ENCODE measurements at places on chromosomes 3 and 15. TPM values are rescaled to one million over a fixed set of nuclear protein-coding genes. Genes with fewer than 3 reads are reported as not detected.

GRCh38 chr15:101267320-101268104 is 9.8 kb downstream of the SELENOS start:
- no peak for DNase-seq

GRCh38 chr3:48268936-48269561 is 28.1 kb downstream of the ZNF589 start:
- no peak for DNase-seq

GRCh38 chr15:63202861-63203260 is 13.5 kb downstream of the RAB8B start:
- DNase-seq = no peak

DNA sequence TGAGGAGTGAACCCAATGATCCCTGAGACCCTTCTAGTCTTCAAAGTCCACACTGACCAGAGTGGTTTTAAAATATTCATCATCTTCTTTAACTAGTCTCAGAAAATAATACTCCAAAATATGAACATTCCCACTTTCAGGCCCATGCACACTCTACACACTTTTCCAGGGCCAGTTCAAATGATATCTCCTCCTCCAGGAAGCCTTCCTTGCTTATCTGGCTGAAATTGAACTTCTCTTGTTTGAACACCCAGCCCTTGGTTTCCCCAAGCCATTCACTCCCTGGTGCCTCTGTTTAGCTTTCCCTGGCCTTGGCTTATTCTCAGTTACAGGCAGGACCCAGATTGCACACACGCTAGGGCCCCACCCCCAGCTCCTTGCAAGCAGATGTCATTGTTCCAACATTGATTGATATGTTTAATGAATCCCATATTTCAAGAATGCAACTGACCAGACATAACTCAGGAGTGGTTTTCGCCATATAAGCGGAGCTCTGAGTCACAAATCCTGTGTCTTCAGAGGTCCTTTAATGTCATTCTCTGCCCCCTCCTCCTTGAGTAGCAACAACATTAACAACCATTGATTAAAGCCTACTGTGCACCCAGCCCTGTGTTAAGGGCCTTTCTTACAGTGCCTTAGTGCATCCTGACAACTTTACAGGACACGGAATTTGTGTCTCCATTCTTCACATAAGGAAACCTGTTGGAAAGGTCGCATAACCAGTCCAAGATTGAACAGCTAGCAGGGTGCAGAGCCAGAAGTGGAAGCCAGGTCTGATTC is 2.1 kb downstream of the ITGA11 start:
- no peak for DNase-seq

GRCh38 chr15:77455696-77456321 is 35.1 kb downstream of the HMG20A start:
- DNase-seq = no peak

DNA sequence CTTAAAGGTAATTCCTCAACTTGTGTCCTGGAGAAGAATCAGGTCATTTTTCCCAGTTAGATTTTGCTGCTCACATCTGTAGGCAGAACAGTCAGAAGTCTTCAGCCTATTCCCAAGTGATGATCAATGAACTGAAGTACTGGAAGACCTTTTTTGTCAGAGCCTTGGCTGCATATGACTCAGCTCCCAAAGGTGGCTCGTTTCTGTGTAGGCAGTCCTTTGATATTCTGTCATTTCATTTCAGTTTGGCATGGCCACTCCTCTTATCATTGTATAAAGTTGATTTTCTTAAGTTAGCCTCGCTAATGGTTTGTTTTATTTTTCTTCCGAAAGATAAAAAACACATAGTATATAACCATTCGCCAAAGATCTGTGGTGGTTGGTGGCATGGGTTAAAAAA is 90.7 kb downstream of the KLHL25 start:
- DNase-seq = no peak

DNA sequence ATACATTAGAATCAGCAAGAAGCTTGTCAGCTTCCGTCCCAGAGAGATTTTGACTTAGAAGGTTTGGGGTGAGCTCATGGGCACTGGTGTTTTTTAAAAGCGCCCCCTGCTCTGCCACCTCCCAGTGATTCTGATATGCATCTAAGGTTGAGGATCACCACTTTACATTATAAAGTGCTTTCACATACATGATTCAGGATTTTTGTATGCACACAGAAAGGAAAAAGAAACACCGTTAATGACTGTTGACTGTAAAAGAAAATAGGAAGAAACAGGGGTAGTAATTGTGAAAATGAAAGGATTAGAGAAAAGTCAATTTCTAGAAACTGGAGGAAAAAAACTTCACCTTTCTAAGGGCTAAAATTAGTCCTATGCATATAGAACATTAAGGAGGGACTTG is 104.9 kb upstream of the ZBED2 start:
- no peak for DNase-seq

DNA sequence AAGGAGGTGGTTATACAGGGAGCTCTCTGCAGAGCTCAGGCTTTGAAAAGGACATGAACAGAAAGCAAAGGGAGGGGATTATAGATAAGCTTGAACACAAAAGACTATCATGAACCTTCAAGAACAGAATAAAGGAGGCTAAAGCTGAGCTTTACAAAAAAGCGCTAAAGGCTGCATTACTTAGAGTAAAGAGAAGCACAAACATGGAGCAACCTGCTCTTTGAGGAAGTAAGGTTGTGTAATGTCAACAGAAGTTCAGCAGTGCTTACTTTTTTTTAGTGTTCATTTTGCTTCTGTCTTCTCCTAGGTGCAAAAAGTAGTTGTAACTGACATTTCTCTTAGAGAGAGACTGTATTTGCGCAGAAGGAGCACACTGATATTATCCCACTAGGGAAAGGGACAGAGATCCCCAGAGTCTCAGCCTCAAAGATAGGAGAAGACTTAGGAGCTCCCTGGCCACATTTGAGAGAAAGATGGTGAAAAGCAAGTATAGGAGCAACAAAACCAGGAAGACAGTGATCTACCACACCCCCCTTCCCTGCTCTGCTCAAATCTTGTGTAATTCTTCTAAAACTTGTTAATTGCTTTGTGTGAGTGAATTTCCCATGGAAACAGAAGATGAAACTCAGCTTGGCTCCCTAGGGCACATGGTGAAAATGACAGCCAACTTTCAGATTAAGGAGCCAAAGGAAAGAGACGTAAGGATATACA is 54.7 kb downstream of the QTRT2 start:
- DNase-seq = no peak

DNA sequence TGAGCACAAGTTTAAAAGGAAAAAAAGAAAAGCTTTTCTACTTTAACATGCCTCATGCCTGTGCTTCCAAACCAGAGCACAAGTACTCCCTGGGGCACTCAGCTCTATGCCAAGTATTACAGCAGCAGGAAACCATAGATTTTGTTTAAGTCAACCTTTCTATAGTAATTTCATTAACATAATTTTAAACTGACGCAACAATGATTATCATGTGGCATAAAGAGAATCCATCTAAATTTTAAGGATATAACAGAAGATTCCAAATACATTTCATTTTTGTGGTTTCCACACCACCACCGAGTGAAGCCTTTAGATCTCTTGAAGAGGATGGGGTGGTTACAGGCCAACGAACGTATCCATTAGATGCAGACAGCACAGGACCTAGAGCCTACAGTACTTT is 112.1 kb downstream of the TNIK start:
- DNase-seq = no peak

DNA sequence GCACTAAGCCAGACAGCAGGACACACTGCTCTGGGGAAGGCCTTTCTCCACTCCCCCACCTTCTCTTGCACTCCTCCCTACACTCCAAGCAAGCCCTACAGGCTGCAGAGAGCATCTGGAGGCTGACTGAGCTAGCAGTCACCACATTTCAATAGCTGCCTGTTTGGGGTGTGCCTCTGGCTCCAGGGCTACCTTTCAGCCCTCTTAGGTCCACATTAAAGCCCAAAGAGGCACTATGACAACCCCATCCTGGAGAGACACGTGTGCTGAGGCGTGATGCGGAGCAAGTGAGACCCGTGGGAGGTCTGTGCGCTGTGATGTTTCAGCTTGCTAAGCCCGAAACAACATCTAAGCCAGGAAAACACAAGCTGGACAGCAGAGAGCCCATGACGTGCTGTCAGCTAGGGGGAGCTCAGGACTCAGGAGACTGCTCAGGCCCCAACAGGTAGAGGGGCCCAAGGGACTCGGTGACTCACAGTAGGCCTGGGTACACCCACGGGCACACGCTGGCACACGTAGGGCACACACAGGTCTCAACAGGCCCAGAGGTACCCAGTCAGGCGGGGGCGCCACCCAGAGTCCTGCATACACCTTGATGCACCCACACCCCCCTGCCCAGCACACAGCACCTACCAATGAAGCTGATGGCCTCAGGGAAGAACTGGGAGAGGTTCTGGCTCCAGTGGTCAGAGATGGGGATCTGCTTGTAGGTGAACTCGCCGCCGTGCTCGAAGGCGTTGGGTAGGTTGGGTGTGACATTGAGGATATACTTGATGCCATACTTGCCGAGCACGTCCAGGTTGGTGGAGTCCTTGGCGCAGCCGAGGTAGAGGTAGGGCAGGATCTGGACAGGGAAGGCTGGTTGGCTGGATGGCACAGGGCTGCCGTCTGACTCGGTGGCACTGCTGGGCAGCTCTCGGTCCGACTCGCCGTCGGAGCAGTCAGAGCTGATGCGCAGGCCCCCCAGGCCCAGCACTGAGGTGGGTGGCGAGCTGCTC is 2.8 kb downstream of the DUSP7 start:
- DNase-seq = no peak

- no peak for DNase-seq
Measured at GRCh38 chr15:49154359-49154758, 1.0 kb downstream of the COPS2 start.

DNA sequence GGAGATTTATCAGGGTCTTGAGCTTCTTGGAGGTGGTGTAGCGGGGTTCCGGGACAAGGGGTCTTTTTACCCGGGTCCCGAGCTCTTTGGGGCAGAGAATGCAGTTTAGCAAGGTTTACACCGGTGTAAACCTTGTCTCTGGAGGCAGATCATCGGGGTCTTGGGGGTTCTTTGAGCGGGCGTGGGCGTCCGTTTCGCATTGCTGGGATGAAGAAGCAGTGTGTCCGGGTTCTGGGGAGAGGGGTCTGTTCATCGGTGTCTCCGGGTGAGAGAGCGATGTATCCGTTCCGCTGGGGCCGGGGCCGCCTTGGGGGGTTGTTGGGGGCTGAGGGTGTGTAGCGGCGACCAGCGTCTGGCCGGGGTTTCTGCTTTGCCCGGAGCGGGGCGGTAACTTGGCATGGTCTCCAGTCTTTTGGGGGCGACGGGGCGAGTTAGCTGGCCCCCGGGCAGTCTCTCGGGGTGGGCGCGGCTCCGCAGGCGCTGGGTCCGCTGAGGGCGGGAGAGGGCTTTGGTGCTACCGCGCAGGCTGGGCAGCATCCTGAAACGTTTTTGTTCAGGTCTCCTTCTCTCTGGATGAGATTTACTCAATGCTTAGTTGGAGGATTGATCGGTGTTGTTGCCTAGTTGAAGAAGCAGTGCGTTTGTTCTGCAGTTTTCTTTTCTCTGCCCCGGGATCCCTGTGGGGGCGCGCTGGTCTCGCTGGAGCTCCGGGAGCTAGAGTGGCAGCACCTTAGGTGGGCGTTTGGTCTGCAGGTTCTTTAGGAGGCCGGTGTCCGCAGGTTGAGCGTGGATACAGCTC is 843 bp downstream of the GLCE start:
- DNase-seq = peak; percentile 27

- DNase-seq = no peak
Measured at GRCh38 chr3:139597947-139598346, 58.4 kb upstream of the RBP1 start.

- DNase-seq = no peak
Measured at GRCh38 chr15:48388016-48388851, 57.0 kb downstream of the DUT start.

DNA sequence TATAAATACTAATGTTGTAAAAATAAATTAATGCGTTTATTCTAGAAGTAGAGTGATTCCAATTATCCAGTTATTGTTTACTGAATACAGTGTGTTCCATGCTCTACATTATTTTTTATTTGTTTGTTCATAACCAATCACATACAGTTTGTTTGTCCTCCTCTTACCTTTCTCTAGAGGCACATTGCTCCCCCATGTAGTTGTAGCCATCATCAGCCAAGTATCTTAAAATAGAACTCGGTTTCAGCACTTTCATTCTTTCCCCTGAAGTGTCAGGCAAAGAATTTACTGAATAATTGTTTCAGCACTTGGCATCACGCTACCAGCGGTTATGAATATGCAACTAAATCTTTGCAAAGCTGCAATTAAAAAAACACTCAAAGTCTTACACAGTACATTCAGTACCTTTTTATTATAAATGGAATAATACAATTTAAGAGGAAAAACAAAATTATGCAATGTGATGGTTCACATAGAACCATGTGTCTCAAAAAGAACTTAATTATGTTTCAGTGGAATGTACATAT is 448.6 kb upstream of the ATP10A start:
- no peak for DNase-seq

Gene HESX1
- not detected for total RNA-seq

Gene FBXL22
- total RNA-seq = 0.82 TPM

Gene ZNF80
- not detected for total RNA-seq

Gene NDUFAF3
- 31.8 TPM for total RNA-seq

Gene GRIP2
- 8.2 TPM for total RNA-seq

Gene RTP1
- 0.41 TPM for total RNA-seq

Gene MUC20
- total RNA-seq = 2.0 TPM

Gene PIK3CA
- total RNA-seq = 74.6 TPM

Data from frontal cortex (tissue), 4 donors.